ENCODE measurements at places on chromosomes 1 and 21. TPM values are rescaled to one million over a fixed set of nuclear protein-coding genes. Genes with fewer than 3 reads are reported as not detected.

DNA sequence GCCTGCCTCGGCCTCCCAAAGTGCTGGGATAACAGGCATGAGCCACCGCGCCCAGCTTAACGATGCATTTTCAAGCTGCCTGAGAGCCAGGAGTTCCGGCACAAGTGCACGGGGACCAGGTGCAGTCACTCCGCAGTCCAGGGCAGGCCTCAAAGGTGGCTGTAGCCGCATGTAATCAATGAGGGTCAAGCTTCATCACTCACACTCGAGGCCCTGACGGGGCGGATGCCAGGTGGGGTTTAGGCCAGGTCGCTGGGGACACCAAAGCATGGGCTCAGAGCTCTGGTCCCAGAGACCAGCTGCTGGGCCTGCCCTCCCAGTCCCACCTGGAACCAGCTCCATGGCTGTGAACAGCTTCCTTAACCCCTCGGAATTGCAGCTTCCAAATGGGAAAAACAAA is 26.1 kb upstream of the GPR153 start:
- DNase-seq = no peak

LRRC7 gene
- not detected for total RNA-seq

GRCh38 chr21:42234464-42235241 is 15.7 kb downstream of the ABCG1 start:
- peak; percentile 42 for DNase-seq

- DNase-seq = no peak
Measured at GRCh38 chr21:40425981-40426380, 421.0 kb downstream of the DSCAM start.

ADGRB2 gene
- 2.9 TPM for total RNA-seq

DNA sequence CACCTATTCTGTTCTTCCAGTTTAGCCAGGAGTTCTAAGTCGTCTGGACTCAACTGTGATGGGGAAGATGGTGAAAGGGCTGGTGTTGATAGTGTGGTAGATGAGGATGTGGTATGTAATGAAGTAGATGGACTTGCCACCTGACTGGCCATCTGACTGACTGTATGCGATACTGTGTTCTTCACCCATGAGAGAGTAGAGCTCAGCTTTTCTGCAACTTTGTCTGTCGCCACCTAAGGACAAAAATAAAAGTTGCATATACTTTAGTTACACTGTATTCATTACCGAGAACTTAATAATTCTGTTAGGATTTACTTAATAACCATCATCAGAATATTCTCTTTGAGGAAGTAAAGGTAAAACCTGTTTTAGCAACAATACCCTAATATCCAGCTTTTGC is 48.5 kb downstream of the EVI5 start:
- DNase-seq = no peak

DNA sequence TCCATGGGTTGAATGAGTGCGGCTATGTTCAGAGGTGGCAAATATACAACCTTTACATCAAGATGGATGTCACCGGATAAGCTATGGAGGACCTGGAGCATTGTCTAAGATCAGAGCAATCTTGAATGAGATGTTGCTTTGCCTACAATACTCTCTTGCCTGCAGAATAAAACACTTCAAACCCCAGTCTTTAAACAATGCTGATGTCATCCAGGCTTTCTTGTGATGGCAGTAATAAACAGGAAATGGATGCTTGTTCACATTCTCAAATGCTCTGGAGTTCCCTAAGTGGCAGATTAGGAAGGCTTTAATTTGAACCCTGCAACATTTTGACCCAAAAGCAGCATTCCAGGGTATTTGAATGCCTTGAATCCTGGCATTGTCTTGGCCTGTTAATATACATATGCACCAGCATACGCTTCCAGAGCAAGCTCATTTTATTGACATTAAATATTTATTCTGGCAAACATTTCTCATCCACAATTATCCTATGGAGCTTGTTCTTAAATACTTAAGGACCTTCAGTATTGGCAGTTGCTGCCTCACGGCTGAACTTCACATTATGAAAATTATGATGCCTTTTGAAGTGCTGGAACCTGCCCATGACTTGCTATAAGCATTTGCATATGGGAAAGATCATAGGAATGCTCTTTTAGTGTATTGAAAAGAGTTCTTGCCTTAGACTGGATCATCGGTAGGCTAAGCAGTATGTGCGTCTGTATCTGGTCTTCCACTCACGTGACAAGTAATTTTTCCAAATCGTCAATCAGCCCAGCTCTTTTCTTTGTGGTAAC is 422.7 kb downstream of the SIPA1L2 start:
- DNase-seq = no peak

LMX1A gene
- 1.3 TPM for total RNA-seq

DNA sequence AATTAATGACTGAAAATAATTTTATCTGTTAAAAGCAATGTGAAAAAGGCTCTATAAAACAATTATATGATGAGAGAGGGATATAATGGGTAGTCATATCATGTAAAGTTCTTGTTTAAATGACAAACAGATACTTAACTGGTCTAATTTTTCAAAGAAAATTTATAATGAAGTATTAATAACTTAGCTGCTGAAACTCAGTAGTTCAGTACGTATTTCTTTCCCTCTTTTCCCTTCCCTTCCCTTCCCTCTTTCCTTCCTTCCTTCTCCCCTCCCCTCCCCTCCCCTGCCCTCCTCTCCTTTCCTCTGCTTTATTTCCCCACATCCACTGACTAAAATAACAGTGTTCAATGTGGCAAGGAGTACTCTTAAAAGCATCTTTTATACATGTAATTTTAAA is 123.1 kb upstream of the PTGFR start:
- no peak for DNase-seq

AMY1C gene
- not detected for total RNA-seq

GRCh38 chr1:225911191-225912130 is 12.6 kb downstream of the PYCR2 start:
- DNase-seq = no peak

NTRK1 gene
- total RNA-seq = 0.73 TPM

DNA sequence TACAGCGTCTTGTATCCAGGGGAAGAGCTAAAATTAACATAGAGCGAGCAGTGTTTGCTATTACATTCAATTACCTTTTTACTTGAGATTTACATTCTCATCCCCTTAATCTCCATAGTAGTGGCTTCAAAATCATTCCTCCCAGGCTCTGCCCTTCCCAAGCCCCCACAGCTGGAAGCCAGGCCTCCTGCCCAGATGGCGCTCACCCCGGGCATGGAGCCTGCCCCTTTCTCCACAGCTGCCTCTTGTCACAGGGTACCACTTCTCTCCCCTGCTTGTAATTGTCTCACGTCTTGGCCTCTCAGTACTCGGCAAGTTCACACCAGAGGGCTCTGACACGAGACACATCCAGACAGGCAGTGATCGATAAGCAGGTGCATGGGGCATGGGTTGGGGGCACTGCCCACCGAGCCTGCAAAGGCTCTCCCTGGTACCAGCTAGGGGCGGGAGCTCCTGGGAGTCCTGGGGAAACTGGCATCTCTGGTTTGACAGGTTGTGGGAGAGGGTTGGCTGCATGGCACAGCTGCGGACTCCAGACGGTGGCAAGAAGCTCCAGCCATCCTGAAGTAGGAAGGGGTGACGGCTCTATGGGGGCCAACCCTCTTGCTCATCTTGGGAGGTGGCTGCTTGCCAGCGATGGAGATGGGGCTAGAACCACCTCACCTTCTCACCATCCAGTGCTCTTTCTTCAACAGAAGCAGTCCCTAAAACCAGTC is 20.1 kb downstream of the CASZ1 start:
- DNase-seq = peak; percentile 74

PYHIN1 gene
- 2.9 TPM for total RNA-seq

DNA sequence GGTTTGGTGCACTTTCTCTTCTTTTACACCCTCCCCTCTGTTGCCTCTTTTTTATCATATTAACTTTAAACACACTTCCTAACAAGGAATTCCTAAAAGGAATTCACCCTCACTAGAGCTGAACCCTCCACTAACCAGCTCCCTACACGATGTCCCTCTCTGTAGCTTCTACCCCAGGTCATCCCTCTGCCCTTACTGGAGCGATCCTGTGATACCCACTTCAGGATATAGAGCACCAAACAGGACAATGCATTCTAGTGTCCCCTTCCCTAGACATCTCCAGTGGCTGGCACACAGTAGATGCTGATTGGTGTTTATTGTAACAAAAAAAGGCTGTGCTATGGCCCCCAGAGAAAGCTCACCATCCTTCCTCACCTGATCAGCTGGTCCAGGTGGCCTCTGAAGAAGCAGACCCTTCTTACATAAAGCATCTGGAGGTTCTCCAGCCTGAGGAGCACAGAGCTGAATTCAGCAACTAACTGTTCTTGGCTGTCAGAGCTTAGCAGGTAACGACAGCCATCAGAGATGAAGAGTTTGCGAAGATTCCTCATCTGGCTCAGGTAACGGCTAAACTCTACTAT is 1.4 kb downstream of the PRAMEF18 start:
- DNase-seq = no peak

DNA sequence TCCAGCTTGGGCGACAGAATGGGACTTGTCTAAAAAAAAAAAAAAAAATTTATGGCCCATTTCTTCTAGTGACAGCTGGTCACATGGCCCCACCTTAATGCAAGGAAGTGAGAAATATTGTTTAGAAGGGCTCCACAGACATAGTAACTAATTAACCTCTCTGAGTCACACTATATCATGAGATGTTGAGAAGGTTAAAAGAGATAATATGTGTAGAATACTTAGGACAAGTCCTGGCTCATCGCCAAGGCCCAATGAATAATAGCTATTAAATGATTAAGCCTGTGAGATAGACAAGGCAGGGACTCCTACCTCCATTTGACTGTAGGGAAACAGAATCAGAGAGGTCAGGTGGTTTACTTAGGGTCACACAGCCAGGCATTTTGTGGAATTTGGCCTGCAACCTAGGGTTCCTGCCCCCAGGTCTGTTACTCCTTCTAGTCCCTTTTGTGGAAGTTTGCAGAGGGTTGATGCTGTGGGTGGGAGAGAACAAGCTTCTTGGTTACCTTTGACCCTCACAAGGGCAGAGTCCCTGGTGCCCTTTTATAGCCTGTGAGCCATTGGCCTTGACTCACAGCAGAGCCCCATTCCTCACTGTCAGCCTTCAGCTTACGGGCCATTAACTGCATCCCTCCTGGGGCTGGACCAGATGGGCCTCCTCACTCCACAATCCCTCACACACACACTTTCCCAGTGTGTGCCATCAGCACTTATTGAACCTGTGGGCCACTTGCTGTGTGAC is 48.5 kb downstream of the OPRD1 start:
- DNase-seq = no peak

MUL1 gene
- 35.1 TPM for total RNA-seq

DNA sequence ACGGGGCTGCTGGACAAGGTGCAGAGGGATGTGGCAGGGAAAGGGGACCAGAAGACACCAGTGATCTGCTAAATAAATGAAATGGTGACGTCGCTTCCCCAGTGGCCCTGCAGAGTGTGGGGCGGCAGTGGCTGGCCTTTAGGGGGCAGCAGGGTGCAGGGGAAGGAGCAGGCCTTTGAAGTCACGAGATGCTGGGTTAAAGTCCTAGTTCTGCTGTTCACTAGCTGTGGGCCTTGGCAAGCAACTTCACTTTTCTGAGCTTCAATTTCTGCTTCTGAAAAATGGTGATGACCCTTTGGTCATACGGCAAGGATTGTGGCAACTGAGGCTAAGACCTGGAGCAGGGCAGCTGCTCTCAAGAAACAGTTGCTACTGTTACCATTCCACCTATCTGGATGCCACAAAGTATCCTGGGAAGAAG is 9.2 kb upstream of the GALE start:
- DNase-seq = peak; percentile 70

IQGAP3 gene
- under 0.01 TPM for total RNA-seq

- no peak for DNase-seq
Measured at GRCh38 chr1:242877229-242877628, 352.7 kb upstream of the PLD5 start.

RERE gene
- total RNA-seq = 166 TPM

DNA sequence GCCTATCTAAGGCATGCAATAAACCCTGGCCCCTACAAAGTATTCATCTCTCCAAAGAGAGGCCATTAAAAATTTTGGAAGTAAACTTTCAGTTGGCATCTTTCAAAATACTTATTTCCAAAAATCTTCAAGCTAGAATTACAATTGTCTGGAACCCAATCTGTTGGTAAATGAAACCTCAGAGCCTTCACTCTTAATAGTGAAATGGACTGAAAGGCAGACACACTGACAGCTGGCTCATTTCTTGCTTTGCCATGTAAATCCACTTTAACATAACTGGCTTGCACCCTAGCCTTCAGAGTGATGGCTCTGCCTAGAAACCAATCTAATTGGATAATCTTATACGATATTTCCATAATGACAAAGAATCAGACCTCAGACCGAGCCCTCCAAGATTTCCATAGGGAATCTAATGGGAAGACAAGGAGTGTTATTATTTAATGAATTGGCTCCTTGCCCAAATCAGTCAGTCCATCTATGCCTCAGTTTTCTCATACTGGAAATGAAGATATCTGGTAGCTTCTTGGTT is 9.2 kb upstream of the PALMD start:
- no peak for DNase-seq

GRCh38 chr1:193256019-193256418 is 69.6 kb upstream of the B3GALT2 start:
- DNase-seq = no peak

DNA sequence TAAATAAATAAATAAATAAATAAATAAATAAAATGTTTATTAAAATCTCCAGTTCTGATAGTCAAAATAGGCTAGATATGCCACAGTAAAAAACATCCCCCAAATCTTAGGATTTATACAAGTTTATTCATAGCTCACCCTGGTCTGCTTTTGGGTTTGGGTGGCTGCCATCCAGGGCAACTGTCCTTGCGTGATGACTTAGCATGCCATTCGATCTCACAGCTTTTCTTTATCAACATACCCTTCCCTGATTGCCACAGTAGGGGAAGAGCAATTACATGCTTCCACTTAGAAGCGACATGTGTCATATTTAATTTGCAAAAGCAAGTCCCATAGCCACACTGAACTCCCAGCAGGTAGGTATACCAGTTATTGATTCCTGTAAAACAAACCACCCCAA is 52.7 kb downstream of the TEX35 start:
- DNase-seq = no peak

DNA sequence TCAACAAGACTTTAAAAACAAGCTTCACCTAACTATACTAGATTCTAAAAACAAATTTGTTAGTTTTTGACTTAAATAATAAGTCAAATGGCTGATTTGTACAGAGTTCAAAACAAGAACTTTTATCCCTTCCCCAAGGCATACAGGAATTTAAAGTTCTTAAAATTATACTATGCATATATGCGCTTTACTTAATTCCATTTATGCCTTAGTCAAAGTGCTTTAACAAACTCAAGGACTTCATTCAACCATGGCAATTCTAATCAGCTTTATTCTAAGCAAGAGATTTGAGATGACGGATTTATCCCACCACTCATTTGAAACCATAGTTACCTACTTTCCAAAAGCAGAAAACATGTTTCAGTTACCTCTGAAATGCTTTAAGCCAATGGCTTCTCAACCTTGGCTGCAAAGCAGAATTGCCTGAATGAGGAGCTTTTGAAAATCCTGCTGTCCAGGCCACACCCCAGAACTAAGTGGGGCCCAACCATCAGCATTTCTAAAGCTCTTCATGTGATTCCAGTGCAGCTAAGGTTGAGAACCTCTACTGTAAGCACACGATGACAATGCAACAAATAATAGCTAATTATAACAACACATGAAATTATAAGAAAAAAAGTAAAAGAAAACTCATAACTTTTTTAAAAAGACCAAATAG is 44.6 kb downstream of the TTLL7 start:
- no peak for DNase-seq

All from breast epithelium (tissue), 4 donors.